ENCODE measurements at places on chromosomes 4 and X.

GRCh38 chr4:87025614-87026041 lies 90.8 kb downstream of the AFF1 start:
- no peak for DNase-seq

DNA sequence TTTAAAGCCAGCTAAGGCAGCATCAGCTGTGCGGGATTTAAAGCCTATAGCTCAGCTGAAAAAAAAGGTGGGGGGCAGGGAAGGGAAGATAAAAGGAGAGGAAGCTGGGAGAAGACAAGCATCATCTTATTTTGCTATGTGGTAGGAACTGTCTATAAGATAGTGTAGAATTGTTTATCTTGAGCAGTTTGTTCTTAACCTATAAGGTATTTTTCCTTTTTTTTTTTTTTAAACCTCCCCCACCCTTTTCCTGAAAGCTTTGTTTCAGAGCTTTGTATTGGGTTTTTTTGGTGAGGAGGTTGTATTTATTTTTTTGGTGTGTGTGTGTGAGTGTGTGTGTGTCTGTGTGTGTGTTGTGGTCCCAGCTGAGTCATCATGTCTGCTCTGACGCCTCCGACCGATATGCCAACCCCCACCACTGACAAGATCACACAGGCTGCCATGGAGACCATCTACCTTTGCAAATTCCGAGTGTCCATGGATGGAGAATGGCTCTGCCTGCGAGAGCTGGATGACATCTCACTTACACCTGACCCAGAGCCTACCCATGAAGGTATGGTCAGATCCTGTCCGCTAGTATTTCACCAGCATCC lies 531 bp downstream of the RUFY3 start:
- DNase-seq, result peak; percentile 39

DNA sequence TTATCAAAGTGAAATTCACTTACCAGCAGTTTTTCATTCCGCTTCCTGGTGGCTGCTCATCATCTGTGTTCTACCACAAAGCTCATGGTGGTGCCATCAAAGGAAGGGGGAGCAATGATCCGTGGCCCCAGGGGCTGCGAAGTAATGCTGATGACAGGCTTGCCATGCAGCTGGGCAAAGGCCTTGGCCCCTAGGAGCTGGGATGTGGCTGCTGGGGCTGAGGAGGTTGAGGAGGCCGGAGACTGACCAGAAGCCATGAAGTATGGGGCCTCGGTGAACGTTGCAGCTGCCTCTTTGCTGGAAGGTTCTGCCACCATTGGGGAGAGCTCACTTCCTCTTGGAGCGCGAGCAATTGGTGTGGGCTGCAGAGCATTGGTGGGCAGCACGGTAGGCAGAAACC lies 8.4 kb downstream of the C4orf54 start:
- no peak for DNase-seq

- peak; percentile 79 for DNase-seq
Observed at GRCh38 chr4:985123-985830, 1.6 kb upstream of the IDUA start.

- DNase-seq, result no peak
Observed at GRCh38 chrX:50211510-50211909, 6.9 kb downstream of the CCNB3 start.

GRCh38 chr4:124804041-124804440 lies 91.5 kb upstream of the ANKRD50 start:
- DNase-seq, result no peak

DNA sequence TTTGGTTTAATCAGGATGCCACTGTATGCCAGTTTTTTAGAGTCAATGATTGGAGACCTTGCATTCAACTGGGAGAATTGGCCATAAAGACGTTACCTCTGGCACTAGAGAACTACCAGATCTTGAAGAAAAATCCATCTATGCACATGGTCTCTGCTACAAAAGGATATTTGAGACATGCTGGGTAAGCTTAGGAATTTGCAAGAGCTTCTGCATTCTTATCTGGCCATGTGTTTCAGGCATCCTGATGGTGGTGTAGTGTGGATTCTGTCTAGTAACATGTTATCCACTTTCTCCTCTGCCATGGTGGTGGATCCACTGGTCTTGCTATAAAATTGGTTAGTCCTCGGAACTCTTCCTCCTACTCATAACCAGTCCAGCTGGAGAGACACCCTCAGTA lies 185.3 kb upstream of the WDFY3 start:
- DNase-seq, result no peak

GRCh38 chr4:69126024-69126423 lies 29.8 kb downstream of the UGT2B7 start:
- no peak for DNase-seq

GRCh38 chr4:134345244-134345643 lies 143.7 kb upstream of the PABPC4L start:
- DNase-seq, result no peak

DNA sequence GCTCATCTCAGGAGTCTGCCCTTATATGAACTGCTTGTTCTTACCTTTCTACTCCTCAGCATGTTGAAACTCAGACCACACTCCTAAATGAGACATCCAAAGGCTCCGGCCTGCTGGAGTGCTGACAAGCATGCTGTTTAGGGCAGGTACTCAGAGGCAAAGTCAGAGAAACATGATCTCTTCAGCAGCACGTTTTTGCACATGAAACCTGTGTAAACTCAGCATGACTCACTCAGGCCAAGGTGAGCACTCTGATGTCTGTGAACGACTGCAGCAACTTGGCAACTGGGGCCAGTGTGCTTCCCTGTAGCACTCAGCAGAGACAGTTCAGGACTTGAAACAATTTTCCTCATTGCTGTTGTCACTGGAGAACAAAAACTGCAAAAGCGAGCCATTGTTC lies 109.6 kb downstream of the PACRGL start:
- DNase-seq, result no peak

DNA sequence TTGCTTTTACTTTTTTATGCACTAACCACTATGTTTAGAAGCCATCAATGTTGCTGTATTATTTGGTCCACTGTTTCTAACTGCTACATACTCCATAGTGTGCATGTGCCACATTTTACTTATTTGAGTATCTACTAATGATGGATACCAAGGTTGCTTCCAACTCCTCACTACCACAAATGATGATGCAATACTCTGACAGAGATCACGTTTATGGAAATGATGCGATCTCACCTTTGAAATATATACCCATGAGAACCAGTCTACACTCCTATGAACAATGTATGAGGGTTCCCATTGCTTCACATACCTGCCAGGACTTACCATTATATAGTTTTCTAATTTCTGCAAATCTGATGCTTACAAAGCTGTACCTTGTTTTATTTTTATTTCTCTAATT lies 44.2 kb downstream of the HUWE1 start:
- DNase-seq, result no peak

- DNase-seq, result no peak
Observed at GRCh38 chr4:14856062-14856933, 146.0 kb upstream of the CPEB2 start.

DNA sequence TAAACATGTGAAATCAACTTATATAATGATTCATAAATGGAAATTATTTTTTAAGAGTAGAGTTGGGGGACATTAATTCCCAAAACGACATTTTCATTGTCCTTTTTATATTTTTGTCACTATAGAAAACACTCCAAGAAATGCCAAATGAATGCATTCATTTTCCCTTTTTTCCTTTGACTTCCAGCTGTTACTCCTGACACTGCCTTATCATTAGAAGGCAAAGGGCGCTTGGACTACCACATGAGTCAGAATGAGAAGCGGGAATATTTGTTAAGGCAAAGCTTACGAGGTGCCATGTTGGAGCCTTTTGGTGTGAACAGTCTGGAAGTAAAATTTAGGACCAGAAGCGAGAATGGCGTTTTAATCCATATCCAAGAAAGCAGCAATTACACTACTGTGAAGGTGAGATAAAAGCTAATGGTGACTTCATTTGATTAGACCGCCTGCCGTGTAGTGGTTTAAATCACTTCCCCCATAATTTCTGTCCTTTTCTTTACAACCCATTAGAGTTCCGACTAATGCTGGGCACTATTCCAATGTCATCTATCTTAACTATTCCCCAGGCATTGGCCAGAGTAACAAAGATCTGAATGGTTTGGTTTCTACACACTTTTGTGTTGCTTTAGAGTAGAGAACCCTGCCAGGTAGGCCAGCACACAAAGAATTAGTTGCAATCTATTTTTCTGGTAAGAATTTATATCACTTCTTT lies 166.7 kb downstream of the FAT4 start:
- no peak for DNase-seq

- no peak for DNase-seq
Observed at GRCh38 chr4:181701214-181701613, 542.0 kb upstream of the TENM3 start.

GRCh38 chrX:32483534-32484136 lies 727.7 kb downstream of the DMD start:
- DNase-seq, result no peak

GRCh38 chr4:10056334-10057022 lies 35.2 kb upstream of the SLC2A9 start:
- DNase-seq, result no peak

- no peak for DNase-seq
Observed at GRCh38 chr4:37446016-37446415, 201.5 kb downstream of the NWD2 start.

DNA sequence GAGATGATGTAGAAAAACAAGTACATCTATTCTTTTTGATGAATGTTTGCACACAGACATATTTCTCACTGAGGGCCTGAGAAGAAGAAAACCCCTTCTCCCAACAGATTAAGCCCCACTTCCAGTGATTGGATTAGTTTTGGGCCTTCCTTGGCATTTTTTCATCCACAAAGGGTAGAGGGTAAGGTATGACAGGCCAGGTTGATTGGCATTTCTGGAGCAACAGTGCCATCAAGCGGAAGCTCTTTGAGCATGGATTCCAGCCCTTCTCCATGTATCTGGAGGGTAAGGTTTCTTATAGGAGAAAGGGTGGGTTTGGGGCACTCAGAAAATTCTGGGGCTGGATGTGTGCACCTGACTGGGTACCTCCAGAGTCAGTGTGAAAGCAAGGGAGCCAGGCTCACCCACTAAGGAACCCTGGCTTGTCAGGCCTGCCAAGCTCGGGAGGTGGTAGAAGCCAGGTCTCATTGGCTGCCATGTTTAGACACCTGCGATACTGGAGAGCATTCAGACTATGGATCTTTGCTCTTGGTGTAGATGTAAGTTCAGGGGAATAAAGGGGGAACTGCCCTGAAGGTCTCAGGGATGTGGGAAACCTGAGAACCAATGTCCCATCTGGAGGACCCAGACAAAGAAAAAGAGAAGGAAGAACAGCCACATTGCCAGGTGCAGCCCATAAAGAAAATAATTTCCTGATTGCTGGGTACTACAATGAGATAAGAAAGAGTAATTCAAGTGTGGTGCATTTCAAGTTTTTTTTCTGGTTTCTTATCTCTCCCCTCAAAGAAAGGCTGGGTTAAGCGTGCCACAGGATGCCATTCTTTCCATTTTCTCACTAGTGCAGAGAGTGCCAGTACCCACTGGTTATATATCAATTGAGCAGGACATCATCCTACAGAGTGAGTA lies 222.3 kb upstream of the AGTR2 start:
- no peak for DNase-seq

GRCh38 chr4:143025081-143025704 lies 159.5 kb upstream of the USP38 start:
- DNase-seq, result no peak

DNA sequence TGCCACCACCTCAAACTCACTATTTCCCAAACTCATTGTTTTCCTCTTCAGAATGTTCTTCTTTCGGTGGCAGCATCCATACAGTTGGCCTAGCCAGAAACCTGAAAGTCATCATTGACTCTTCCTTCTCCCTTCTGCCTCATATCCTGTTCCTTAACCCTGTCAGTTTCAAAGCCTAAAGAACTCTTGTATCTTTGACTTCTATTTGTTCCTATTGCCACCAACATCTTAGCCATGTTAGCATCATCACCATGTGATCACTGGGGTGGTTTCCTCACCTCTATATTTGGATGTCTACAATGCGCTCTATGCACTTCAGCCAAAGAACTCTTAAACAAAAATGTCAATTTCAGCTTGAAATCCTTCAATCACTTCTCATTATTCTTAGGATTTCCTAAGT lies 29.0 kb downstream of the DDX60L start:
- DNase-seq, result no peak

GRCh38 chr4:102761296-102761701 lies 531 bp upstream of the MANBA start:
- DNase-seq, result no peak

DNA sequence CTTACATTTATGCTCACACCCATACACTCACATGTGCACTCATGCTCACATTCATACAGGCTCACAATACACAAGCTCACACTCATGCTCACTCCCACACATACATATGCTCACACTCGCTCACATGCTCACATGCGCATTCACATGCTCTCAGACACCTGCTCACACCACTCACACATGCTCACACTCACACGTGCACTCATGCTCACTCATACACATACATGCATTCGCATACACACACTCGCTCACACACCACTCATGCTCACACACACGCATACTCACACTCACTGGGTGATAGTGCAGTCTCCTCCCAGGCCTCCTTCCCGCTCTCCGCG lies 24.8 kb downstream of the MRFAP1 start:
- no peak for DNase-seq

- DNase-seq, result no peak
Observed at GRCh38 chr4:25608644-25609043, 47.0 kb upstream of the SLC34A2 start.

- no peak for DNase-seq
Observed at GRCh38 chr4:80252427-80252826, 14.0 kb upstream of the FGF5 start.

GRCh38 chrX:48751343-48751742 lies 10.2 kb upstream of the GLOD5 start:
- no peak for DNase-seq

- DNase-seq, result no peak
Observed at GRCh38 chrX:128020701-128021100, 31.5 kb downstream of the ACTRT1 start.

GRCh38 chrX:37846558-37846933 lies 825 bp downstream of the DYNLT3 start:
- no peak for DNase-seq

DNA sequence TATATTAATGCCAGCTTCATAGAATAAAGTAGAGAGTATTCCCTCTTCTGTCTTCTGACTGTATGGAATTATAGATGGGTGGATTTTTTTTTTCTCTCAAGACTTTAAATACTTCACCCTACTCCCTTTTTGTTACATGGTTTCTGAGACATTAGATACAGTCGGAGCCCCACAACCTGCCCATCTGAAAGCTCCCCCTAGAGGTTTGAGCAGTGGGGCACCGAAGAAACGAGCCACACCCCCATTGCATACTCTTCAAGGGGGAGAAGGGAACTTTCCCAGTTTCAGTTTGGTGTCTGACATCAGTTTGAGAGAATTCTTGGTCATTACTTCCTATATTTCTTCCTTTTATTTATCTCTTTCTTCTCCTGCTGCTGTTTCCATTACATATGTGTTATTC lies 437.6 kb upstream of the AGA start:
- DNase-seq, result no peak
